AG08395 (cell line): ENCODE measurements at places on chromosomes 6 and 20.

- DNase-seq: peak; percentile 36
These were observed 49.8 kb downstream of the NRN1 start for GRCh38 chr6:5956939-5957338.

GRCh38 chr6:16694781-16695578, 66.3 kb downstream of the ATXN1 start:
- no peak for DNase-seq

DNA sequence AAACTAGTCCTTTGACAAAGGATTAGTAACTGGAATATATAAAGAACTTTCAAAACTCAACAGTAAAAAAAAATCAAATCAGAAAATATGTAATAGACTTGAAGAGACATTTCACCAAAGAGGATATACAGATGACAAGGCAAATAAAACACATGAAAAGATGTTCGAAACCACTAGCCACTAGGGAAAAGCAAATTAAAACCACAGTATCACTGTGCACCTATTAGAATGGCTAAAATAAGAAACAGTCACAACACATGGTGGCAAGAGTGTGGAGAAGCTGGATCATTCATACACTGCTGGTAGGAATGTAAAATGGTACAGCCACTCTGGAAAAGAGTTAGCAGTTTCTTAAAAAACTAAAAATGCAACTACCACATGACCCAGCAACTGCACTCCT, 14.9 kb downstream of the ZBTB2 start:
- DNase-seq: no peak

DNA sequence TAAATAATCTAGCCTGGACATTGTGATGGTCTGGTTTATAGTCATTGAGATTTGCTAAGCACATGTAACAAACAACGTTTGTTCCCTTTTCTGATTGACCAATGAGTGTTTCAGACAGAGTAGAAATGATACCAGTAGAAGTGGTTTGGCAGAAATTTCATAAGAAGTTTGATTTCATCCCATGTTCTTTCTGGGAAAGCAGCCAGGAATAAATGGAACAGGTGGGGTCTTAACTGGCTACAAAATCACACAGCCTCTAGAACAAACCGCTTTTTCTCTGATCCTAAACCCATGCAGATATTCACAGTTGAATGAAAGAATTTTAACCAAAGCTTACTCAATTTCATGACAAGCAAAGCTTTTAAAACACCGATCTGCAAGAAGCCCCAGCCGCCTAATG, 227.5 kb downstream of the UST start:
- no peak for DNase-seq

DNA sequence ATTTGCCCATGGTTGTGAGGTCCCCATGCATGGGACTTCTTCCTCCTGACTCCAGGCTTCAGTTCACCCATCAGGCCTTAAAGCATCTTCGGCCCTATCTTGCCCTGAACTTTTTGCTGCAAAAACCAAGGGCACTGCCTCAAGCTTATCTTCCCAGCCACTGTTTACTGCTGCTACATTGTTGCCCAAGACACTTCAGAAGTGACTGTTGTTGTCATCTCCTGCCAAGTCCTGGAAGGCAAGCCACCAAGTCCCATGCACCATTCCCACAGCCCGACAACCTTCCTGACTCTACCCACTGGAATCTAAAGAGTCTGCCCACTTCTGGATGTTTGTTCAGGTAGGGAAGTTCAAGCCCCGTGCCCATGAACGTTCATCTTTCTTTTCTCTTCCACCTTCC, 12.4 kb downstream of the BANF2 start:
- no peak for DNase-seq

GRCh38 chr6:33926451-33926850, 122.6 kb upstream of the MLN start:
- DNase-seq: no peak

- no peak for DNase-seq
These were observed 21.7 kb upstream of the TBC1D20 start for GRCh38 chr20:483815-484644.

DNA sequence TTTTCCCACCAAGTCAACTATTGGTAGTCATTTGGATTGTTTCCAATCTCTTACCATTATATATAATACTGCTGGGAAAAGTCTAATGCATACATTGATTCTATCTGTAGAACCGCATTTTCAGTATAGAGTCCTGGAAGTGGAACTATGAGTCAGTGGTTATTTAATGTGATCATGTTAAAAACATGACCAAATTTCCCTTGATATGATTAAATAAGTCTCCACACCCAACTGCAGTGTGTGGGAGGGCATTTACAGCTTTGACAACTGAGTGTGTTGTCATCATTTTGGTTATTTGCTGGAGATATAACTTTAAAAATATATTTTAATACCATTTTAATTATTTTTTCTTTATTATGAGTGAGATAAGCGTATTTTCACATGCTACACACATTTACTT, 1027.6 kb downstream of the EYS start:
- DNase-seq: no peak

DNA sequence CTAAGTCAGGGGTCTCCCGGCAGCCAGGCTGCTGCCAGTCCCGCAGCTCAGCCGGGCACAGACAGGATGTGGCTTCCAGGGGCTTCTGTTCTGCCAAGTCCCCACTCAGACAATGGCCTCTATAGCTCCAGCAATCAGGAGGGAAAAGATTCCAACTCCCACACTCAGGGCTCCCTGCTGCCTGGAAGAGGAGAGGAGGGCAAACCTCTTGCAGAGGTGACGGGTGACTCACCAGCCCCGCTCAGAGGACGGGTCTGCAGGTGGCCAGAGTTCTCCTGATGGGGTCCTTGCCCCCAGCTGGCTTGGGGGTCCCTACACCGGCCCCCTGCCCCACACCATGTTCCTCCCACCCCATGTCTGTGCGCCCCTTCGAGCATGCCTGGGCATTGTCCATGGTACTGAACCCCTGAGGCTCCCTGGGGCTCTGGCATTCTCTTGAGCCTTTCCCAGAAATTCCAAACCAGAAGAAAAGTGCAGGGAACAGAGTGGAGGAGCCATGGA, 32.6 kb downstream of the NTSR1 start:
- no peak for DNase-seq

- no peak for DNase-seq
These were observed 426 bp downstream of the ASXL1 start for GRCh38 chr20:32358632-32358882.

- DNase-seq: peak; percentile 62
These were observed 679 bp upstream of the PPDPF start for GRCh38 chr20:63519668-63520503.

GRCh38 chr20:53445321-53445731, 148.3 kb downstream of the ZNF217 start:
- DNase-seq: no peak
